EL (cell line): ENCODE measurements at places on chromosomes 1 and 21.

GRCh38 chr21:44426663-44427191 is 28.6 kb upstream of the LRRC3 start:
- DNase-seq, result no peak

DNA sequence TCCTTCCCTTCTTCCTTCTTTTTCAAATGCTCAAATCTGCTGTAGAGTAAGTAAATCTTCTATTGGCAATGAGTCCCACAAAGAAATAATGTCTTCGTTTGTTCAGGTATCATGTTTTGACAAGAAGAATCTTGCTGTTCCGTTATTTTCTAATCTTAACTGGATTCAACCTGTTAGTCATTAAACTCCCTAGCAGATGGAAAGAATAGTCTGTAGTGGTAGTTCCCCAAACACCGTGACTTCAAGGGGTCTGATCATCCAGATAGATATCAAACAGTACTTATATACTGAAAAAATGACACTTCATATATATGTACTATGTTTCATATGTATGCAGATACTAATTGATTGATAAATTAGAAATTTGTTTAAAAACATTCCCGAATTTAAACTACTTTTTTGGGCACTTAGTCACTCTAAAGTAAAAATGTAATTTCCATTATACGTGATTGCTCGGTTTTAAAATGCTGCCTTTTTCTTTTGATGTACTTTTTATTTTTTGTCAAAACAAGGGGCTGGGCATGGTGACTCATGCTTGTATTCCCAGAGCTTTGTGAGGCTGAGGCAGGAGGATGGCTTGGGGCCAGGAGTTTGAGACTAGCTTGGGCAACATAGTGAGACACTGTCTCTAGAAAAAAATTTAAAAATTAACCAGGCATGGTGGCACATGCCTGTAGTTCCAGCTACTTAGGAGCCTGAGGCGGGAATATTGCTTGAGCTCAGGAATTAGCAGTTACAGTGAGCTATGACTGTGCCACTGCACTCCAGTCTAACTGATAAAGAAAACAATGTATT is 335.7 kb upstream of the SNX7 start:
- DNase-seq, result peak; percentile 97

DNA sequence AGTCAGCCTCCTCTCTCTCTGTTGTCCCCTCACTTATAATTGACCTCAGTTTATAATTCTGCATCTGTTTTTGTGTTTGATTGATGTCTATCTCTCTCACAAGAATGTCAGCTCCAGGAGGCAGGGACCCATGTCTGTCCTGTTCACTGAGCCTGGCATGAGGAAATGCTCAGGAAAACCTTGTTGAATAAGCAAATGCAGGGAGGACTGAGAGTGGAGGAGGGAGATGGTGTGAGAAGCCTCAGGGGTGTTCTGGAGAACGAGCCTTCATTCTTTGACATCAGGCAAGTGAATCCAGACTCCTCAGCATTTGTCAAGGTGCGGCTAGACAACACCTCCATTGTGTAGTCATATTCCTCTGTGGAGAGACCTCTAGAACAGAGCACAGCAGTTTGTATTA is 45.5 kb downstream of the MAN1C1 start:
- no peak for DNase-seq

DNA sequence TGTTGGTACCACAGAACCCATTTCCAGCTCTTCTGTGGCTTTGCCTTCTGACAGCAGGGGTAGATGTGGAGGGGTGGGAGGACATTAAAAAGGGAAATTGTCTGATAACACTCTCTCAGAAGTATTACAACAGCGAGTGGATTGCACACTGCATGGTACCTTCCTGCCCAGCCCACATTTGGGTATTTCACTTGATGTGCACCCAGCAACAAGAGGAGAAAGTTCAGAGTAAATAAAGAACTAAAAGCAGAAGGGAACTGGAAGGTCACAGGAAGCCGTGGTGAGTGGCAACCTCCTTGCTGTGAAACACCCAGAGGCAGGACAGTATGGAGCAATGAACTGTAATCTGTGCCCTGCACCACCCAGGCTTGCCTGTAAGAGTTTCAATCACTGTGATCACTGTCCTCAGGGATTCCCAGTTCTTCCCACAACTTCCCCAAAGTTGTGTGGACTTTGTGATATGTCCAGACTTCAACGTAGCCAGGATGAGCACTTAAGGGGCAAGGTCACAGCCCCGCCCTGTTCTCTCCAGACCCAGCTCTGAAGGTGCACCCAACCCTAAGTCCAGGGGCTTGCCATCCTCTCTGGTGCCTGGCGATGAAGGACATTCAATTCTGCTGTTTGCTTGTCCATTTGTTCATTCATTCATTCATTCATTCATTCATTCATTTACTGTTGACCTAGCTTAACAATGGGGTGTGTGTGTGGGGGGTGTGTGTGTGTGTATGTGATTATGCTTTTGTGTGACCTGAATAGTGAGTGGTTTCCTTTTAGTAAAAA is 18.7 kb upstream of the F5 start:
- no peak for DNase-seq

- DNase-seq, result peak; percentile 82
These were observed 119.8 kb downstream of the SIK1 start for GRCh38 chr21:43306911-43307676.

- no peak for DNase-seq
These were observed 8.1 kb upstream of the CGN start for GRCh38 chr1:151502859-151503780.

GRCh38 chr1:115098979-115099692 is 9.8 kb upstream of the TSPAN2 start:
- no peak for DNase-seq

DNA sequence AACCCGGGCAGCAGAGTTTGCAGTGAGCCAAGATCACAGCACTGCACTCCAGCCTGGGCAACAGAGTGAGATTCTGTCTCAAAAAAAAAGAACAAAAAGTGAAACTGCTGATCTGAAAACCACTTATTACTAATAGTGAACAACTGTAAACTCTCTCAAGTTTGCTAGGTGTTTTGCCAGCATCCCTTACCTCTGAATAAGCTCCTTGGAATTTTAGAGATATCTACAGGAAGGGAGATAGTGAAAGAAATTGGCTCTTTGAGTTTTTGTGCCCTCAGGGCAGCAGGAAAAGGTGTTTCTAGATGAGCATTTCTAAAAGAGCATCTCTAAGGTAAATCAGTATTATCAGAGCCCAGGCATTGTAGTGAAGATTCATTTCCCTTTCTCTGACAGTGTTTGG is 27.1 kb downstream of the PARK7 start:
- DNase-seq, result peak; percentile 46

DNA sequence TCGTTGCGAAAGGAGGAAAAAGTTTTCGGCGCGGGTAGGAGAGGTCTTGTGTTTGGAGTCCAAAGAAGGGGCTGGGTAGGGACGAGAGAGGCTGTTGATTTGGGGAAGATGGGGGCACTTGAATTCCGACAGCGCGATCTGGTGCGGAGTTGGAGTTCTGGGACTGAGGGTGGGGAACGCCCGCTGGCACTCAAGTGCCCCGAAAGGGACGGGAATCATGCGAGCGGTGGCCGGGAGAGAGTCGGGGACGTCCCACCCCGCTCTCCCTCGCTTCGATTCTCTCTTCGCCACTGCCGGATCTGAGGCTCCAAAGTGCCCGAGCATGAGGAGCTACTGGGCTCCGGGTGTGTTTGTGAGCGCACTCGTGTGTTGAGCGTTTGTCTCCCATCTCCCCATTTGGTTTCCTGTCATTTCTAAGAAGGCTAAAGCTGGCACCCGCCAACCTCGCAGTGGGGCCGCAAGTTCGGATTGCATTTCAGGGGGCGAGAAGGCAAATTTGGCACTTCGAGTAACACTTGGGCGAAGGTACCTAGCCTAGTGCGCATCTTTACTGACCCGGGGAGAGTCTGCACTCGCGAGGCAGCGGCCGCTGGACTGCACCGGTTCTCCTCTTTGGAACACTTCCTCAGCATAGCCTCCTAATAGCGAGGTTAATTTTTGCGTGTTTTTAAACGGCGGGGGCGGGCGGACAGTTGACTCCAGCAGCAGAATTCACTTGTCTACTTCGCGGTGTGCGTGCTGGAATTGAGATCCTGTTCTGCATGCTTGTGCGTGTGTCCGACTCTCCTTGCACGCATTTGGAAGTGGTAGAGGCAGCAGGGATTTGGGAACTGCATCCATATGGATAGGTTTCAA is 1.2 kb downstream of the CHRM3 start:
- DNase-seq, result peak; percentile 31

DNA sequence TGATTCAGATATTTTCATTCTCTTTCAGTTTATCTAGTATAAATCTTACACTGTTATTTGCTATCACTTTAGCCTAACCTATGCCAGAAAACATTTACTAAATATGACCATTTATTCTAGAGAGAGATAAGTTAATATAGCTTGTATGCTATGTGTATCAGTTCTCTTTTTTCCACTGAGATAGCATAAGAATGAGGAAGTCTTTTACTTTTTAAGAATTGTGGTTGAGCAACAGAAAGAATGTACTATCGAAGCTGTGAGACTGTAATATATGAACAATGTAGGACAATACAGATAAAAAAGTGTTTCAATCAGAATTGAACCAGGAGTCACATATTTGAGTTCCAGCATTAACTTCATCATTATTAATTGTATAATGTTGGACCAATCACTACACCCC is 479.9 kb upstream of the PLXNA2 start:
- no peak for DNase-seq

- no peak for DNase-seq
These were observed 99.4 kb upstream of the EDEM3 start for GRCh38 chr1:184854036-184854435.

GRCh38 chr1:173269490-173270230 is 62.5 kb upstream of the TNFSF4 start:
- DNase-seq, result peak; percentile 96

- no peak for DNase-seq
These were observed 8.7 kb upstream of the UMODL1 start for GRCh38 chr21:42062236-42063022.

GRCh38 chr1:200410566-200410878 is 686 bp upstream of the ZNF281 start:
- no peak for DNase-seq

DNA sequence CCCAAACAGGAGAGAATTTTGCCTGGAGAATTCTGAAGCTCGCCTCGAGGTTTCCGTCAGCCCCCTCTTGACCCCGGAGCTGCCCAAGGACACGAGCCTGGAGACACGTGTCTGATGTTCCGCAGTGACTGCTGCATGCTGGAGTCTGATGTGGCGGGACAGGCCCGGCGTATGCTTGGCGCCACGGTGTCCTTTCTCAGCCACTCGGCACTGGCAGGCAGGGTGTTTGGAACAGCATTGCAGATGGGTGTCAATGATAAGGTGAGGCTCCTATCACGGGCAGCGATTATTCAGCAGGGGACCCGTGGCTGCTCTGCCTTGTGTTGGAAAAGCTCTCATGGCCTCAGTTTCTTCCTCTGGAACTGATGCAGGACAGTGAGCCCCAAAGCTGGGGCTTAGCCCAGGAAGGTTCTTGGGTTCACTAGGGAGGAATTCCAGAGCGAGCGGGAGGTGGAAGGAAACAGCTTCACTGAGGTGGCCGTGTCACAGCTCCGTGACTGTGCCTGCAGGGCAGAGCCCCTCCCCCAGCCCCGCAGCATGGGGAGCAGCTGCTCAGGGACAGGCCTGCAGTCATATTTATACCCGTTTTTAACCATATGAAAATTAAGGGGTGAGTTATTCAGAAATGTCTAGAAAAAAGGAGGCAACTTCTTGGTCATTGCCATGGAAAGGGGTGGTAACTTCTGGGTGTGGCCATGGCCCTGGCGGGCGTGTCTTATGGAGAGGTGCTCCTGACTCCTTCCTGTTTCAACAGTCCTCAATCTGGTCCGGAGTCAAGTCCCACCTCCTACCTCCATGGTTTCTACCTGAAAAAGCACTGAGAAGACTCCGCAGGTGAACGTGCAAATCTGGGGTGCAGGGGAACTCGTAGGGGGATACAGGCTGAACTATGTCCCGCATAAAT is 123.4 kb downstream of the SIK1 start:
- DNase-seq, result no peak

DNA sequence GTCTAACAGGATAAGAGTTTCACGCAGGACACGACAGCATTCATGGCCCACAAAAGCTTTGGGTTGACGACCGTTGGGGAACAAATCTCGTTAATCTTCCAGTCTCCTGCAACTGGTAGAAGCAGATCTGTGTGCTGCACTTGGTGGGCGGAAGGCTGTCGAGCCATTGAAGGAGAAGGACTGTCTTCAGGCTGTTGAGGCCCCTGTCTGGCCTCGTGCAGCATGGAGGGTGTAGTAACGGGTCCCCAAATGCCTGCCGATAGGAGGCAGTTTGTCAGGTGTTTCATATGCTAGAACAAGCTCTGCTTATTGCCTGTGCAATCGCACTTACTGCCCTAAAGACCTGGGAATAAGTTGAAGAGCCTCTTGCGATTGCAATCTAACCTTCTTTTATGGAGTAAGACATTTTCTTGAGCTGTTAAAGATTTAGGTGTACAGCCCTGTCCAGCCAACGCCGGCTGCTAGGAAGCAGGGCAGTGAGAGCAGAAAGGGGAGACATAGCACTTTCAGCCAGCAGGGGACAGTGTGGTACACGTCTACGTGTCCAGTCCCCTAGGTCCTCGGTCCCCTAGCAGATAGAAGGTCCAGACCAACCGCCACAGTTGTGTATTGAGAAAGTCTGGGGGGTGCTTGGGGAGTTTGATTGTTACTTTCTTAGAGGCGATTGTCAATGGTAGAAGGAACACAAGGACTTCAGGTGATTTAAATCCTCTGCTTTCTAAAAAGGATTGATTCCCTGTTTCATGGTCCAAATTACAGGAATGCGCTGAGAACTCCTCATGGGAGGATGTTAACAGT is 102.3 kb upstream of the TMPRSS2 start:
- DNase-seq, result peak; percentile 65

- no peak for DNase-seq
These were observed 111.7 kb downstream of the ADGRL4 start for GRCh38 chr1:78894811-78895210.

GRCh38 chr1:33548721-33549120 is 76.3 kb downstream of the ZSCAN20 start:
- DNase-seq, result no peak

DNA sequence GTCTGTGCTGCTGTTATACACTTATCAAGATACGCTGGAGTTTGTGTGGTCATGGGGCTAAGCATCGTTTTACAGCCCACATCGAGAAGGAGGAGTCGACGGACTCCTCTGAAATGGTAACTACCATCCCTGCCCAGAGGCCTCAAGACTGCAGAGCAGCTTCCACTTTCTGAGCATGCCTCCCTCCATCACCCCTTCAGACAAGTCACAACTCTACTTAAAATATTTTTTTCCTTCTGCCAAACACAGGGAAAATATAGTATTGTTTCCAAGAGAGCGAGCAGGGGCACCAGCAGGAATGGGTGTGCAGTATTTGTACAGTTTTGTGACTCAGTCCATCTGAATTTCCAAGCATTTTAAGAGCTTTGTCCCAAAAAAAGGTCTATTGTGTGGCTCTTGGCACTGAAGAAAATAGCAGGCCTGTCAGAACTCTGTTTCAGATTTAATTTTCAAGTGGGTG is 14.1 kb downstream of the EVA1C start:
- DNase-seq, result peak; percentile 40

- DNase-seq, result no peak
These were observed 22.1 kb downstream of the PAPPA2 start for GRCh38 chr1:176485083-176485482.
